ENCODE measurements at places on chromosomes 6 and 20.

DNA sequence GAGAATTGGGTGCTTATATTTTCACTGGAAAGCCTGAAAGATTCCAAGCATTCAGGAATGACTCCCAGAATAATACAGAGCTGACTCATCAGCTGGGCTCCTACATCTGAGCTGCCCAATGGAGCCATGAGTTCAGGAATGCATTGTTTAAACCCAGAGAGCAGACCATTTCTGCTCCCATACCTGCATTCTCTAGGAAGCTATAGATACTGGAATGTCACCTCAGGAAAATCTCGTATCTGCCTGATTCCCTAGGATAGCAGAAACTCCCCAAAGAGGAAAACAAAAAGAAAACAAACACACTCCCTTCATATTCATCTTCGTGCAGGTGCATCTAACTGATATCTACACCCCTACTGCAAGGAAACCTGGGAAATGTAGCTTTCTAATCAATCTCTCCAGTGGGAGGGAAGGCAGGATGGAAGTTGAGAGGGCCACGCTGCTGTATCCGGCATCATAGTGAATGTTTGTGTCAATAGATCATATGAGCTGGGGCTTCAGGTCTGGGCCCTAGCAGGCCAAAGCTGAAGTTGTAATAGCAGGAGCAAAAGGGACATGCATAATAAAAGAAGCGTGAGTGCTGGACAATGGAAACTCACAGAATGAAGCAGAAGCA is 8.2 kb upstream of the SLC2A12 start:
- no peak for DNase-seq

- no peak for DNase-seq
These were observed 25.4 kb upstream of the KCNB1 start for GRCh38 chr20:49507741-49508434.

DNA sequence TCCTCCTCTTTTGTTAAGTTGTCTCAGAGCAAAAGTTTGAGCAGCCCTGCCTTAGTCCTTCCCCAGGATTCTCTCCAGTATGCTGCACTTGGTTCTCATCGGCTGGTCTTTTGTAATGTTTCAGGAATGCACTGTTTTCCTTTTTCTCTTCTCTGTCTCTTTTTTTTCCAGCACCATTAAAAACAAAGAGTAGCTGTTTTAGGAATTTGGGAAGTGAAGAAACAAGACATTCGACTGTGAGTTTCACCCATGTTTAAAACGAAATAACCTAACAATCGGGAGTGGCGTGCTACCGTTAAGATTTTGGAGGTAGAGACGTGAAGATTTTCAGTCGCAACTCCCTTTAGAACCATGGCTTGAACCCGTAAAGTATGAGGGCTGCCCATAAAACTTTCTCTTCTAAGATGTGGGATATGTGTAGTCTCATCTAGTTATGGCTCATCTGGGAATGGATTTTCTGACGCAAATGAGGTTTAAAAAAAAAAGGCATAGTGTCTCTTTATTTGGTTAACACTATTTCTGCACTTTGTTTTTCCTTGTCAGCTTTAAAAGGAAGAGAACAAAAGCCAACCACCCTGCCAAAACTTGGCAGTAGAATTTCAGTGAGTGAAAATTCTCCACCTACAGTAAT is 35.9 kb upstream of the RAB23 start:
- no peak for DNase-seq

GRCh38 chr20:57922083-57922482 is 212.3 kb upstream of the PMEPA1 start:
- DNase-seq = no peak

DNA sequence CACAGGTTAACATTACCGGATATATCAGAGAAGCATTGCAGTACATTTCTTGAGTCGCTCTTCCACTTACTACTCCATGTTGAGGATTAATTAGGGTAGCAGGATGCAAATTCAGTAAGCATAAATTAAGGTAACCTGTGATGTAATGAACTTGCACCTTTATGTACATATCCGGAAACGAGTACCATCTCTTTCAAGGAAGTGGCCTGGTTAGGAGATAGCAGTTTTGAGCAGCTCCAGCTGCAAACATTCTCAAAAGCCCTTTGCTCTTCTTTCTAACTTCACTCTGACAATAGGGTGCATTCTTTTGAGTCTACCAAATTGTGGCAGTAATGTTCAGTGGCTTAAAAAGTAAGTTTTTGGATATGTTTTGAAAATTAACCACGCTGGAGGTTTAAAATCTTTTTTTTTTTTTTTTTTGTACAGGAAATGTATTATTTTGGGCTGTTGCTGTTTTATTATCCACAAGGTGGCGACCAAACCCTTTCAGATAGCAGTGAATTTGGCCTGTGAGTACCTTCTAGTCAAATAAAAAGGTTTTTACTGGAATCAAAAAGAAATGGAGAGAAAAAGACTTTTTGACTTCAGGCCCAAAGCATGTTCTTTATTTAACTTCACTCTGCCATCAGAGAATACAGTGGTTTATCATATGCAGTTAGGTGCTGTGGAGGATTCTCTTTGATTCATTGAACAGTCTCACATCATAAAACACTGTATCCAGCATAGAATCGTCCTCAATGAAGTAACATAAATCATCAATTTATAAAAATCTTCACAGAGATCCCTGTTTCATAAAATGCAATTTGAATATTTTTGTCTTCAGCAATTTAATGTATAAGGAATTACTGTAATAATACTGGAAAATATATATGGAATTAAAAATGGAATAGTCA is 8.9 kb downstream of the FAM217B start:
- no peak for DNase-seq

All from stimulated activated CD4-positive, alpha-beta T cell treated with anti-CD3 and anti-CD28 coated beads, TNF-alpha, amount 100 ng/mL, for 4 hours (primary cell).